NCI-H524 treated with DMSO at 0.1 percent for 48 hours (cell line): ENCODE measurements at places on chromosomes 13 and 19.

- no peak for DNase-seq
Measured at GRCh38 chr13:44969551-44970484, 19.5 kb downstream of the NUFIP1 start.

DNA sequence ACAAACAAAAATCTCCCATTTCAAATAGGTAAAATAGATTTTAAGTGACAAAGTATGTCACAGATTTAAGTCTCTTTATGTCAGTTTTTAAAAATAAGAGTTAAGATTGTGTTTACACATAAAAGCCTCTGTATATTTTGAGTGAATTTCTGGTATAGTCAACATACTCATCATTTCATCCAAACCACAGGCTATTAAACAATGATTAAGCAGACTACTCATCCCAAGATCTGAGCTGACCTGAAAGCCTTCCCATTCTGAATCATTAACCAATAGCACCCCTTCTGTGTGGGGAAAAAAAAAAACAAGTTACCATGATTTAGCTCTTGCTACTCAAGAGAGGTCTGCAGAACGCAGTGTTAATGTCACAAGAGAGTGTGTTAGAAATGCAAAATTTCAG is 284.4 kb upstream of the NBEA start:
- DNase-seq, result no peak

- no peak for DNase-seq
Measured at GRCh38 chr19:47309038-47309437, 623 bp upstream of the C5AR1 start.

DNA sequence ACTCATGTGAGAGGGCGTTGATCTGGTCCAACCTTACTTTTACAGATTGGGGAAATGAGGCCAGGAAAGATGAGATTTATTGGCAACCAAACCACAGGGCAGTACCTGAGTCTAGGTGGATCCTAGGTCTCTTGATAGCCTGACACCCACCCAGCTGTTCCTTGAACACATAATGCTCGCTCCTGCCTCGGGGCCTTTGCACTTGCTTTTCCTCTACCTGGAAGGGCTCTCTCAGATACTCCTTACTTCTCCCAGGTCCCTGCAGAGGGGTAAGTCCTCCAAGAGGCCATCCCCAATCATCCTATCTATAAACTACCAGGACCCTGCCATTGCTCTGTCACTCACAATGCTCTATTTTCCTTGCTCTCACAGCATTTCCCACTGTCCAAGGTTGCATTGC is 7.4 kb downstream of the ZNF575 start:
- no peak for DNase-seq

GRCh38 chr19:31559494-31559893 is 210.3 kb upstream of the TSHZ3 start:
- no peak for DNase-seq

GRCh38 chr19:47275791-47276461 is 1.2 kb downstream of the INAFM1 start:
- no peak for DNase-seq

DNA sequence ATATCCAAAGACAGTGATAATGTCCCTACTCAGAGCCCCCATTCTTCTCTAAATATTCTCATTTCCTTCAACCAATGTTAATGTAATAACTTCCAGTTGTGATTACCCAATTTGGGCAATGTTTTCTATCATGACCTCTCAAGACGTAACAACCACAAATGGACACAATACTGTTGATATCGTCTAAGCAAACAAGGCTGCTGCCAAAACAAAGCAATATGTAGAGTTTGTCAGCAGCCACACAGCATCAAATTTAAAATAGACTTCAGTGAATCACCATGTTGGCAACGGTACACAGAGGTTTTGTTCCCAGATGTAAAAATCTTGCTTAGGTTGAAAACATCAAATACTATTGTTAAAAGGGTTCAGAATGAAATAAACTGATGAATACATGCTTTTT is 205.1 kb downstream of the DACH1 start:
- DNase-seq, result no peak

DNA sequence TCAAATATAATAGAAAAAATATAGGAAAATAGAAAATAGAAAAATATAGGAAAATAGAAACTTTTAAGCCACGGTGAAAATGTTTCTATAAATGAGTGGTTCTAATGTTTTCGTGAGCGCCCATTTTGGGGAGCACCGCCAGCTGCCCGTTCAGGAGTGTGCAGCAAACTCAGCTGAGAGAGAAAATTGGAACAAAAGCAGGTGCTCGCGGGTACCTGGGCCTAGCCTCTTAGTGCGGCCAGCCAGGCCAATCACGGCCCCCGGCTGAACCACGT is 204 bp upstream of the PDX1 start:
- no peak for DNase-seq

DNA sequence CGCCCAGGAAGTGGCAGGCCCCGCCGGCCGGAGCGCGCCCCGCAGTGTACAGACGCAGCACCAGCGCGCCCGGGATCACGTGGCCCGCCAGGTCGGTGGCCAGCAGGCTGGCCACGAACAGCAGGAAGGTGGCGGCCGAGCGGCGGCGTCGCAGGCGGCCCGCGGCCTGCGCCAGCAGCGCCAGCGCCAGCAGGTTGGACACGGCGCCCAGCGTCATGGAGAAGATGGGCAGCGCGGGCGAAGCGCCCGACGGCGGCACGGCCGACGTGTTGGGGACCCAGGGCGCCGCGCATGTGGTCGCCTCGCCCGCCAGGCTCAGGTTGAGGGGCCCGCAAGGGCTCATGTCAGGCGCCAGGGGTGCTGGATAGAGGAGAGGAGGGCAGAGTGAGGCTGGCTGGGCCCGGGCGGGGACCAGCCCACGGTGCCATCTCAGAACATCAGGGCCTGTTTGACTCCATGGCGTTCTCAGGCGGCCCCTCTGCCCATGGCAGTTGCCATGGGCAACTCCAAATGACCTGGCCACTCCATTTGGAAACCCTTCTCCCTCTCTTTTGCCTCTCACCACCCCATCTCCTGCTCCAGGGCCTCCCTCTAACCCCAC is 1.1 kb downstream of the PTGER1 start:
- DNase-seq, result no peak

GRCh38 chr19:29429581-29429980 is 96.2 kb upstream of the VSTM2B start:
- no peak for DNase-seq

GRCh38 chr13:105159841-105160240 is 1375.6 kb downstream of the EFNB2 start:
- DNase-seq, result peak; percentile 68

DNA sequence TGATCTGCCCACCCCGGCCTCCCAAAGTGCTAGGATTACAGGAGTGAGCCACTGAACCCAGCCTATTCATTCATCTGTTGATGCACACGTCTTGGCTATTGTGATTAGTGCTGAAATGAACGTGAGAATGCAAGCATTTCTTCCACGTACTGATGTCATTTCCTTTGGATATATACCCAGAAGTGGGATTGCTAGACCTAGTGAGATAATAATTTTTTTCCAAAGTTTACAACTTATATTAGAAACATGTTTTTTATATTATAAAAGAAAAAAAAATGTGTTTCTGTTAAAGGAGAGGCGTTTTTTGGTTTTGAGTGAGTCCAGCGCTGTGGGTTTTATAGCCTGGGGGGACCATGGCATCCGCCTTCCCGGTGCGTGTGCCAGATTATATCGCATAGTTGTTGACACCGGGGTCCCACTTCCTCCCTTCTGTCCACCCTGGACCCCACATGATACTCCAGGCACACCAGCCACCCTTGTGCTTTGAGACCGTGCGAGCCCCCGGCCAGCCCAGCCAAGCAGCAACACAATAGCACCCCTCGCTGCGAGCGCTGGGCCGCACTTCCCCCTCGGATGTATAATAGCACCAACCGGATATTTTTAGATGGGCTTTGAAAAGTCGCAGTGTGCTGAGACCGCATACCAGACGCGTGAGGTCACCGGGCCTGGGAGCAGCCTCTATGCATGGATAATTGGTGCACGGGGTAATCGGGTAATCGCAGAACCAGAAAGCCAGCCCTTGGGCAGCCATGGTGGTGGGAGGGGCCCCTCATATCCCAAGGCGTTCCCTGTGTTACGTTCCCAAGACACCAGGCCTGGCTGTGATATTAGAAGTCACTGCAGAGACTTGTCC is 59.6 kb downstream of the MYO9B start:
- no peak for DNase-seq

- DNase-seq, result no peak
Measured at GRCh38 chr19:33390101-33390907, 16.8 kb downstream of the CEBPG start.

DNA sequence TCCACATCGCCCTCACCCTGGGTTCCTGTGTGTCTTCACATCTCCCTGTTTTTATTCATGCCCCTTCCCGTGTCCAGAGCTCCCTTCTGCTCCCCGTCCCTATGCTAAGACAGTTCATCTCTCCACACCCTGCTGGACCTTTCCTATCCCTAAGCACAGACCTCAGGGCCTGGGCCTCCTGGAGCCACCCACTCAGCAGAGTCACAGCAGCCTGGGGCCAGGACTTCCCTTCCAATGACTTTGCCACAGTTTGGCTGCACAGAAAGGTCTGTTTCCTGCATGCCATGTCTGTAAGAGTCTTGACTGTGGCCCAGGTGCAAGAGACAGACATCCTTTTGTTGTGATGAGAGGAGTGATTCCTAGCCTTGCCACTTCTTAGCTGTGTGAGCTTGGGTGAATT is 470.7 kb downstream of the TSHZ3 start:
- DNase-seq, result no peak

DNA sequence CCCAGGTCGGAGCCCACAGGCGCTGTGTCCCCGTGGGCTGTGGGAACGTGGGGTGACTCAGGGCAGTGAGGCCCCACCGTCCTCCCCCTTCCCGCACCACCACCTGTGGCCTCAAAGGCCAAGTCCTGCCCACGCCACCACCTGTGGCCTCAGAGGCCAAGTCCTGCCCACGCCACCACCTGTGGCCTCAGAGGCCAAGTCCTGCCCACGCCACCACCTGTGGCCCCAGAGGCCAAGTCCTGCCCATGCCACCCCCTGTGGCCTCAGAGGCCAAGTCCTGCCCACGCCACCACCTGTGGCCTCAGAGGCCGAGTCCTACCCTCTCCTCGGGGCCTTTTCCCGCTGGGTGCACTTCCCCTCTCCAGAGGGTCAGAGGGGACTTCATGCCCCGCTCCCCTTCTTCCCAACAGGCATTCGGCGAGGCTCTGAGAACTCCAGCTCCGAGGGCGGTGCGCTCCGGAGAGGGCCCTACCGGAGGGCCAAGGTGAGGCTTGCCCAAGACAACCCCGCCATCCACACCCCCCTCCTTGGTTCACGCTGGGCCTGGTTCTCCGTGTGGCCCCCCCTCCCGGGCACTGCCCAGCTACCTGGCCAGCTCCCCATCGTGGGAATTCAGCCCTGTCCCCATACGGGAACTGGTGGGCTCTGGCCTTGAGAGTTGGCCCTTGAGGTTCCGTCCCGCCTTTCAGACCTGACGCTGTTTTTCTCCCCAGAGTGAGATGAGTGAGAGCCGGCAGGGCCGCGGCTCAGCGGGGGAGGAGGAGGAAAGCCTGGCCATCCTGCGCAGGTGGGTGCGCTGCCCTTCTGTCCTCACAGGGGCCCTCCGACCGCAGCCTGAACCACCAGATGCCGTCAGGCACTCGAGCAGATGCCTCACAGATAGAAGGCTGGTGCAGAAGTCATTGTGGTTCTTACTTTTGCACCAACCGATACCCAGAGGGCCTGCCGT is 27.4 kb upstream of the F7 start:
- peak; percentile 62 for DNase-seq

DNA sequence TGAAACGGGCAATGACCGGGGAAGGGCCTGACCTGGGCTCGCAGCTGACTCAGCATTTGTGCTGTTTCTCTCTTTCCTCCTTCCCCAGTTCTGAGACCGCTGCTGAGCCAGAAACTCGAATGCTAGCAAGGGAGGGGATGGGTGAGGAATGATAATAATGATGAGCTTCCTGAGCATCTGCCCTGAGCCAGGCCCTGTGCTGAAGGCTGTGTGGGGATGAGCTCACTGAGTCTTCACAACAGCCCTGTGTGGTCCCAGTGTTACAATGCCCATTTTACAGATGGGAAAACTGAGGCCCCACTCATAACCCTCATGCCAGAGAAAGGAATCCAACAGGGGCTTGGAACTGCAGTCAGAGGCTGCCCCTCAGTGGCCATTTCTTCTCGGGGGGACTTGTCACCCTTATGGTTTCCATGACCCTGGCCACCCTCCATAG is 8.1 kb downstream of the SULT2B1 start:
- no peak for DNase-seq

- no peak for DNase-seq
Measured at GRCh38 chr13:75550159-75550567, 572 bp downstream of the UCHL3 start.

DNA sequence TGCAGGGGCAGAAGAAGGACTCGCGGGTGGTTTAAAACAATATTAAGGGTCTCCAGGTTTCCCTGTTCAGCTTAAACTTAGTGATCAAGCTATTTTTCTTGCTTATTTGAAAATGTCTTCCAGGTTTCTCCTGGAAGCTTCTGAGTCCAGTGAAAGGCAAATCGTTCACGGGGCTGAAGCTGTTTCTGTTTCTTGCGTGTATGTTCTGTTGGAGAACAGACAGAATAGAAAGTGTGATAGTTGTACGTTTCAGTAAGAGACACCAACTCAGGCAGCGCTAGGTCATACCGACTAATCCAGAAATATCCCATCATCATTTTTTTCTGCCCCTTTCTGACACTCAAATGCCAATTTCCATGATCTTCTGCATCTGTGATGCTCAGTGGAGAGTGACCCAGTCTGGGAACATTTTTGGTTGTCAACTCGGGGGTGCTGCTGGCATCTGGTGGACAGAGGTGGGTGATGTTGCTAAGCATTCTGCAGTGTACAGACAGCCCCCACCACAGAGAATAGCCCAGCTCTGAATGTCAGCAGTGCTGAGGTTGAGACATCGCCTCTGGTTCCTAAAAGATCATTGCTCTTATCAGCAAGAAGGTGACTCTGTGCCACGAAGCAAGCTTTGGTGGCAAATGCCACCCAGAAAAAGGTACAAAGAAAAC is 4.3 kb downstream of the KLF2 start:
- DNase-seq, result no peak

- no peak for DNase-seq
Measured at GRCh38 chr13:35984776-35985453, 146.3 kb downstream of the DCLK1 start.

GRCh38 chr19:42176990-42177685 is 40.3 kb downstream of the DEDD2 start:
- DNase-seq, result peak; percentile 66

DNA sequence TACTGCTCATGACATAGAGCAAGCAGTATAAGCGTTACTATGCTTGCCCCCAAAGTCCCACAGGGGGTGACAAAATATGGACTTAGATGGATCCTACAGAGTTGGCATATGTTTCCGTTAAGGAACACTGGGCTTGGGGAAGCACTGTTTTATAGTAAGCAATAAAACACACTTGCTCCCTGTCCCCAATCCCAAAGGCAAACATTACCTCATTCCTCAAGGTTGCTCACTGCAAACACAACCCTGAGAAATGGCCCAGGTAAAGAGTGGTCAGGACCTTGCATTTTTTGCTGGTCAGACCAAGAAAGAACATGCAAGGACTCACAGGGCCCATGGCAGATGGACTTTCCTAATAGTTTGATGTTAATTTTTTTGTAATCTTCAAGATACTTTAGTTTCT is 32.3 kb downstream of the UGGT2 start:
- DNase-seq, result no peak
